Hematopoietic multipotent progenitor cell treated with erythropoietin and hydrocortisone succinate and interleukin-3 and kit ligand, for 17 days (in vitro differentiated cells): ENCODE measurements at places on chromosomes 4 and X.

DNA sequence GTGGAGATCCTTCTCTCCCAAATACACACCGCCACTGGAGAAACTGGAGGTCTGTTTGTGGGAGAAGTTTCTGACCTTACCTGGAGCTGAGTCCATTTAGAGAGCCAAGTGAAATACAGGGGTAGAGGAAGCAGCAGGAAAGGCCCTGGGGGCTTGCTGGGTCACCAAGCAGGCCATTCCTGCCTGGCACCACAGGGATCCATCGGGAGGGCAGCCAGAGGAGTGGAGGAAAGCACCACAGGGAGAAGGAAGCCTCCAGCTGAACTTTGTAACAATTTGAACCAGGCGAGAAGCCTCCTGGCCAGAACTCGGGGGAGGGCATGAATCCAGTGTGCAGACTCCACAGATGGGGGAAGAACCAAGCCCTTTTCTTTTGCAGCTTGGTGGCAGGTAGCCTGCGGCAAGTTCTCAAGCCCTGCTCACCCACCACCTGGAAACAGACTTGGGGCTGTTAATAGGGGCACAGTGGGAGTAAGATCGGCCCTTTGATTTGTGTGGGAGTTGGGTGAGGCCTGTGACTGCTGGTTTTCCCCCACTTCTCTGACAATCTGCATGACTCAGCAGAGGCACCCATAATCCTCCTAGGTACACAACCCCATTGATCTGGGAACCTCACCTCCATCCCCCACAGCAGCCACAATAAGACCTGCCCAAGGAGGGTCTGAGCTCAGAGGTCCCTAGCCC, 94.6 kb downstream of the IRS4 start:
- DNase-seq, result no peak

GRCh38 chrX:39577985-39578869, 519.5 kb downstream of the BCOR start:
- DNase-seq, result no peak

DNA sequence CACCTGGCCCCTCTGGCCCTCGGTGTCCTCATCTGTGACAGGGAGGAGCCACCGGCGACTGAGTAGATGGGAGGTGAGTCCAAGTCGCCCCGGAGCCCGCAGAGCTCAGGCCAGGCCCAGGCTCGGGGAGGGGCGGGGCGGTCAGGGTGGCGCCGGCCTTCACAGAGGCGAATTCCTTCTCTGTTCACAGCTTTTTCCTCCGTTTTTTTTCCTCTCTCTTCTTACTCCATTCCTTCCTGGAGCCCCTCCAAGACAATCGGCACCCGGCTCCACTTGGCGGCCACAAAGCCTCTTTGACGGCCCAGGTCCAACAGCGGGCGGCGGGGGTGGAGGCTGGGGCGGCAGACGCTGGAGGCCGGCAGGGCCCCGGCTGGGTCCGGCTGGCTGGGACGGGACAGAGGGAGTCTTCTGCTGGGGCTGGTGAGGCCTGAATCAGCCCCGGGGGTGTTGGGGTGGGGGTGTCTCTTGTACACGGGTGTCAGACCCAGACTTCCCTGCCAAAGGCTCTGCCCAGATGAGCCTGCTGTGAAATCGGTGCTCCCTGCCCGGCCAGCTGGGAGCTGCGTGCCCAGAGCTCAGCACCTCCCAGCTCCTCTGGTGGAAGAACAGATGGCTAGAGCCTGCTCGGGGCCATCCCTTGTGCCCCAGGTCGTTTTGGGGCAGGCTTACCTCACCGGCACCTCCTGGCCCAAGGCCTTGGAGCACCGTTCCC, 22.6 kb downstream of the FGFRL1 start:
- no peak for DNase-seq

- no peak for DNase-seq
Observed at GRCh38 chrX:23737413-23737812, 5.7 kb downstream of the ACOT9 start.

- DNase-seq, result no peak
Observed at GRCh38 chr4:113053883-113054282, 4.4 kb downstream of the ANK2 start.

GRCh38 chr4:21211846-21212245, 511.6 kb downstream of the PACRGL start:
- DNase-seq, result no peak

- DNase-seq, result no peak
Observed at GRCh38 chrX:96846841-96847240, 36.9 kb upstream of the RPA4 start.

- no peak for DNase-seq
Observed at GRCh38 chr4:8341691-8342090, 72.1 kb downstream of the HTRA3 start.

DNA sequence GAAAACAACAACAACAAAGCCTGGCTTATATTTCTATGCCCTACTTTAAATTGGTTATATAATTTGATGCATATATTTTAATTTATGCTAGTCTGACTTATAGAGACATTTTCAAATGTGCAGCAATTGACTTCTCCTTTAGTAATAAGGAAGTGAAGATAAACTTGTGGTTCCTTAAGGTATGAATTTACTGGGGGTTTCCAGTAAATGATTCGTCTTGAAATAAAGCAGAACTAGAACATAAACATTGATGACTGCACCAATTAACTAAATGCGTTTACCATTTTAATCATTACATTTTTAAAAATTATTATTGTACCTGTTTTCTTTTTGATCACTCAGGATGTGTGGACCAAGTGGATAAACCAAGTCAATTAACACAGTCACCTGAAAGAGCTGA, 99.6 kb upstream of the CCSER1 start:
- no peak for DNase-seq
